ENCODE measurements at places on chromosomes 12 and 14.

- DNase-seq = no peak
These were observed 63.6 kb upstream of the RESF1 start for GRCh38 chr12:31895449-31896150.

DNA sequence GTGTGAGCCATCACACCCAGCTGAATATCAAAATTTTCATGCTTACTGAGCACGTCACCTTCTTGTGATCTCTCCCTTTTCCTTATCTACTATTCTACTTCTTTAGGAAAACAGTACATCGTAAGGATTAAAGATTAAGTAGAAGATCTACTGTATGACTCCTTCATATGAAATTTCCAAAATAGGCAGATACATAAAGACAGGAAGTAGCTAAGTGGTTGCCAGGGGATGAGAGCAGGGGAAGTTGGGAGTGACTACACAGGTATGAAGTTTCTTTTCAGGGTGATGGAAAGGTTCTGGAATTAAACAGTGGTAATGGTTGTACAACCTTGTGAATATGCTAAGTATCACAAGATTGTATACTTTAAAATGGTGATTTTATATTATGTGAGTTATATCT lies 36.5 kb upstream of the CERS5 start:
- DNase-seq = no peak

DNA sequence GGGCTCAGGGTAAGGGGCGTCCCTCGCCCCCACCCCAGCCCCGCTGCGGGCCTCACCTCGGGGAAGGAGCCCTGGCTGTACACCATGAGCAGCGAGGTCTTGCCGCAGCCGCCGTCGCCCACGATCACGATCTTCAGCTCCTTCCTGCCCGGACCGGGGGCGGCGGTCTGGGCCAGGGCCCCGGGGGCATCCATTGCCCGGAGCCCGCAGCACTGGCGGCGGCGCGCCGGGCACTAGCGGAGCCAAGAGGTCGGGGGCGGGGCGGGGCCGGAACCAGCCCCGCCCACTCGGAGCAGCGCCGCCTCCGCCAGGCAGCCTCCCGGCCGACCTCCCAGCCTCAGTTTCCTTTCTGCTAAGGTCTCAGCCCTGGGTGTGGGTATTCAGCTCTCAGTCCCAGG lies at the start of gene RHOF:
RHOF (minus strand) TSS at position 249 of the 398 bp plus-strand sequence; CDS start at position 194, 55 bp downstream.
- peak; percentile 71 for DNase-seq

DNA sequence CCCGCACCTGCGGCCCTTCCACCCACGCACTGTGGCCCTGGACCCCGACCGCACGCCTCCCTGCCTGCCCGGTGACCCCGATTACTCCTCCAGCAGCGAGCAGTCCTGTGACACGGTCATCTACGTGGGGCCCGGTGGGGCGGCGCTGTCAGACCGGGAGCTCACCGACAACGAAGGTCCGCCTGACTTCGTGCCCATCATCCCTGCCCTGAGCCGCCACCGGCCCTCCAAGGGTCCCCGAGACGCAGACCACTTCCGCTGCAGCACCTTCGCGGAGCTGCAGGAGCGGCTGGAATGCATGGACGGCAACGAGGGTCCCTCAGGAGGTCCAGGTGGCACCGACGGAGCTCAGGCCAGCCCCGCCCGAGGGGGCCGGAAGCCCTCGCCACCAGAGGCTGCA lies 36.7 kb downstream of the KIF26A start:
- no peak for DNase-seq

- no peak for DNase-seq
These were observed 70.9 kb downstream of the FERMT2 start for GRCh38 chr14:52879958-52880357.

GRCh38 chr14:75486318-75486717 lies 36.0 kb upstream of the BATF start:
- no peak for DNase-seq

- no peak for DNase-seq
These were observed 159.5 kb downstream of the ZFP36L1 start for GRCh38 chr14:68633131-68633991.

DNA sequence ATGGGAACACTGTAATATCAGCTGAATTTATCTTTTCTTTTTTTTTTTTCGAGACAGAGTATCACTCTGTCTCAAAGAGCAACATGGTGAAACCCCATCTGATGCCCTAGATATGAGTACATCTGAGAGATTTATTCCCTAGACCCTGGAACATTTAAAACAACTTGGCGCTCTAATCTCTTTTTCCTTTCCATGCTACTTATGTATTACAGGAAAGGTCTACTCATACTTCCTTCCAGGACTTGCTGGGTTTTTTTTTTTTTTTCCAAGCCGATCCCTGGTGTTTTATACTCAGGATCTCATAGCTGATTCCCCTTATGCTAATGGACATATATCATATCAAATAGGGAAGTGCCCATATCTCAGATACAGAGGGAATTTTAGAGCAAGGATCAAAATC lies 83.1 kb downstream of the MAPKAPK5 start:
- no peak for DNase-seq

- DNase-seq = no peak
These were observed 315 bp downstream of the LTB4R2 start for GRCh38 chr14:24310265-24310645.

DNA sequence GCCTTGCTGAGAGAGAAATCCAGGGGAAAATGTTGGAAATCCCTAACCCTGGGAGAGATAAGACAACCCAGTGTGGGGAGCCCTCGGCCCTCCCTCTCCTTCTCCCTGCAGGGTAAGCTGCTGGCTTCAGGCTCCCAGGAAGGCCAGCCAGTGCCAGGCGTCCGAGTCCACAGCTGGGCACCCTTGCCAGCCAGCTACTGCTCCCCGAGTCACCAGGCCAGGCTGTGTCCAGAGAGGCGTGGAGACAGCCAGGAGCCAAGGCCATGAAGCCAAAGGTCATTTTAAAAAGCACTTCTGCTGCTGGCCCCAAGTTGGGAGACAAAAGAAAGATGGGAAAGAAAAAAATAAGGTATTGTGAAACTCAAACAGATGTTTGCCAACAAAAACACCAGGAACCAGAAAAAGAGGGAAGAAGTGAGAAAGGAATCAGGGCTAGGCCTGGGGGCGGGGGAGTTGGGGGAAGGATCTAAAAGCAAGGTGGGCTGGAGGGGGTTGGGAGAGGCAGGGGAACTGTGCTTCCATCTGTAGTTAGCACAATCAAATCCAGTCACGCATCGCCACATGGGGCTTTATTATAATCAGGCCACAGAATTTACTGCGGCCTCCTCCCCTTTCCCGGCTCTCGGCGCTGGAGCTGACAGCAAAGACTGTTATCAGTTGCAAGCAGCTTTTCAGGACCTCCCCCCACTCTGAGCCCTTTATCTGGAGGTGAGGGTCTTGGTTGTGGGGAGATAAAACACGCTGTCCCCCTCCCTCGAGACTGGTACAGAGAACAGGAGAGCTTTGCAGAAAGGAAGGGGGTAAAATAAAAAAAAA lies 33.5 kb downstream of the RBM19 start:
- DNase-seq = no peak

DNA sequence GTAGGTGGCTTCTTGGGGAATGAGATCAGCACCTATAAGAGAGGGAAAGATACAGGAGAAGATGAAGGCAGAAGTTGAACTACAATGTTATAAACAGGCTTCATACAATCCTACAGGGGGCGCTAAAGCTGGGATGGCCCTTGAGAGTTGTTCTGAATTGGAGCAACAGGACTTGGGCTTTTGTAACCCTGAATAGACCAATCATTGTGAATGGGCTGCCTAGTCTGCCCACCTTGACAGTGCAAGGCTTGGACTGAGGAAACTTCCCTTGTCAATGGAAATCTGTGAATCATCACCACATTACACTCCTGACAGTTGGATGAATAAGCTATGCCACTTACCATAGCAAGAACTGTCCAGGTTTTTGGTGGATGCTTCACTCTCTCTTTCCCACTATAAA lies 306.1 kb downstream of the KCNC2 start:
- no peak for DNase-seq

GRCh38 chr12:124564971-124565491 lies 2.4 kb downstream of the NCOR2 start:
- DNase-seq = no peak

GRCh38 chr12:38157274-38157932 lies 159.2 kb upstream of the ALG10B start:
- DNase-seq = no peak

GRCh38 chr12:76920172-76921099 lies 41.6 kb upstream of the CSRP2 start:
- DNase-seq = no peak

GRCh38 chr12:124519746-124520145 lies 47.7 kb downstream of the NCOR2 start:
- no peak for DNase-seq

DNA sequence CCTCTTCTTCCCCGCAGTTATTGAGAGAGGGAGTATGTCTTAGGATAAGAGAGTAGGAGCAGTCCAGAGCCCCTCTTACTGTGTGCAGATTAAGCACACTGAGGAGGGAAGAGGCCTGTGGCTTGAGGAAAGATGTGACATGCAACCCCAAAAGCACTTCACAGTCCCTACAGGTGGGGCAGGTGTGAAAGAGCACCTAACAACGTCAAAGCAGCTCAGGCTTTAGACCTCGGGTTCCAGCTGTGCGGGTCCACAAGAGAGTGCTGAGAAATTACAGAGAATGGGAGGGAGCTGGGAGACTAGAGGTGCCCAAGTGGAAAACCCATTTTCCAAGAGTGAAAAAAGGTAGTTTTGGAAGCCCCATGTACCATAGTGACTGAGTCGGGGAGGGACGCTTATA lies 127.6 kb downstream of the SLC25A47 start:
- DNase-seq = no peak

GRCh38 chr12:100528034-100528433 lies 45.5 kb upstream of the GAS2L3 start:
- no peak for DNase-seq

DNA sequence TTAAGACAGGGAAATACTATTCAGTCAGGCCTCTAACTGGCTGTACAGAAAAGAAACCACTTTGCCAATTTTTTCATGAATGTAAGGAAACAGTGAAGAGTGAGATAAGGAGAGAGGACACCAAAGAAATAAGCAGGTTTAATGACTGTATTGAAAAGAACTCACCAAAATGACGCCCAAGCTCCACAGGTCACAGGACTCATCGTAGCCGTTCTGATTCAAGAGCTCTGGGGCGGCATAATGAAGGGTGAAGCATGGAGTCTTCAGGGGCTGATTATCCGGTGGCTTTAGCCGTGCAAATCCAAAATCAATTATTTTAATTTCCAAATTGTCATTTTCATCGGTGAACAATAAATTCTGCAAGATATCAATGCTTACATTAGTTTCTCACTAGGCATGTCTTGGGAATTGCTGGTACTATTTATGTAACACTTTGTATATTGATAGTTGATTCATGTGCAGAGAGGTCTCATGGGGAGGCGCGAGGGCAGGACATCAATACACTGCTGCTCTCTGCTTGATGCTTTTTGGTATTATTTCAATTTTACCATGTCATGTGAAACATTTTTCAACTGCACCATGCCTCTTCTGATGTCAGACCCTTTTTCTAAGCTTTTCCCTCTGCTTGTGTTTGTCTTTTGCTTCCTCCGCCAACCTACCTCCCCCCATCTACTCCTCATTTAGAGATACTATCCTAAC lies 74.2 kb upstream of the TTC7B start:
- DNase-seq = no peak

DNA sequence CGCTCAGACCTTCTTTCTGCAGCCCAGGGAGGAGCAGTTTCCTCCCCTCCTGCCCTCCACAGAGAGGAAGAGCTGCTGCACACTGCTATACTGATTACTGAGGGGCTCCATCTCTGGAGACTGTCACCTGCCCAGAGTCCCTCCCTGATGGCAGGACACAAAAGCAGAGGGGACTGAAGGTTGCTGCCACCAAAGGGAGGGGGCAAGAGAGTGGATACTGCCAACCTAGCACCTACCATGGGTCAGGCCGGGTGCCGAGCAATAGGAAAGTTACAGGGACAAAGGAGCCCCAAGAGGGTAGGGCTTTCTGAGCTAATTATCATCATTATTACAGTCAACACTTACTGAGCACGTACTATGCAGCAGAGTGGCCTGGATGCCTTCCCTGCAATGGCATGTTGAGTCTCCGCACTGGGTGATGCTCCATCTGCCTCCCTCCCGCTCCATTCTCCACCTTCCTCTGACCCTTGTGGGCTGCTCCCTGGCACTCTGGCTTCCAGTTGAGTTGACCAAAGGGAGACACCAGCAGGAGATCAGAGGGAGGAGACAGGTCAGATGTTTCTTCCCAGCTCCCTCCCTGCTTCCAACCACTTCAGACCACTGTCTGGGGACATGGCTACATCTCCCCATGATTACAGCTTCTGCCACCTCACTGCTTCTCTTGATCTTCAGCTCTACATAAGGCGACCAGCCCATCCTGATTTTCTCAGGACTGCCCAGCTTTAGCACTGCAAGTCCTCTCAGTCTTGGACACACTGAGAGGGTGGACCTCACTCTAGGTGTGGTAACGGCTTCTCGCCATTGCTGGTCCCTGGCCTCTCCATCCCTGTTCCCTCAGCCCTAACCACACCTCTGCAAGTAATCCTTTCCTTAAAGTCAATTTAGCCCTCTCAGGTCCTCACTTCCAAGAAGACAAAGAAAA lies 2.6 kb upstream of the KRT79 start:
- no peak for DNase-seq

- DNase-seq = no peak
These were observed 504.6 kb downstream of the NRXN3 start for GRCh38 chr14:78674820-78675219.

DNA sequence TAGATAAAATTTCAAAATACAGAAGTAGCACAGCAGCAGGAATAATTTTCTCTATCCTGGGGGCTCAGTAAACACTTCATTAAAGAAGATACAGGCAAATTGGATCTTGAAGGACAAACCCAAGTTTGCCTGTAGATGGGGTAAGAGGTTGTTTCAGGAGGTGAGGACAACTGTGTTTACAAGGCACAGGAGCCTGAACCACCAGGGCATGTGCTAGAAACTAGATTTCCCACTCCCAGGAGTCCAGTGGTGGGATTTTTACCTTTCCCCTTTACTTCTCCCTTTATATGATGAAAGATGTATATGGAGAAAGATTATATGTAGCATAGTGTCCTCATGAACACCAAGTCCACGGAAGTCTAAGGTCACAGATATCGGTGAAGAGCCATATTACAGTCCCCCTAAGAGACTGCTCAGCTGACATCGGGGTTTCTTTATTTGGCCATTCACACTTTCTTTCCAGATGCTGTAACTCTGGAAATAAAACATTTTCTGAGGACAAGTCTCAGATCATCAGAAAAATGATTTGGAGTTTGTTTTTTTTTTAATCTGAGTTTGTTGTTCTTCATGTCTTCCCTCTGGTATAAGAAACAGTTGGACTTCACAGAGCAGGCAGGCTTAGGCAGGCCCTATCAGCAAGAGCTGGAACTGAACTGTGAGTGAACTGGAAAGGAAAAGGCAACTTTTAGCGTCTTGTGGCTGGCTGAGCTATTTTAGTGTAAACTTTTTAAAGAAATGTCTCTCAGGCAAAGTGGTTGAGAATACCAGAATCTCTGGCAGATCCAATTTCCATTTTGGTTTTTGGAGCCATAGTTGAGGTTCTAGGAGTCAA lies 8.0 kb upstream of the EVL start:
- DNase-seq = no peak

- no peak for DNase-seq
These were observed 100.3 kb downstream of the MYRFL start for GRCh38 chr12:69925291-69925690.

GRCh38 chr12:129614221-129614885 lies 289.5 kb downstream of the TMEM132D start:
- DNase-seq = no peak
